ENCODE measurements at places on chromosomes 4 and X.
A peak's percentile ranks its signal among the peaks of the same experiment; 100 is the strongest.

DNA sequence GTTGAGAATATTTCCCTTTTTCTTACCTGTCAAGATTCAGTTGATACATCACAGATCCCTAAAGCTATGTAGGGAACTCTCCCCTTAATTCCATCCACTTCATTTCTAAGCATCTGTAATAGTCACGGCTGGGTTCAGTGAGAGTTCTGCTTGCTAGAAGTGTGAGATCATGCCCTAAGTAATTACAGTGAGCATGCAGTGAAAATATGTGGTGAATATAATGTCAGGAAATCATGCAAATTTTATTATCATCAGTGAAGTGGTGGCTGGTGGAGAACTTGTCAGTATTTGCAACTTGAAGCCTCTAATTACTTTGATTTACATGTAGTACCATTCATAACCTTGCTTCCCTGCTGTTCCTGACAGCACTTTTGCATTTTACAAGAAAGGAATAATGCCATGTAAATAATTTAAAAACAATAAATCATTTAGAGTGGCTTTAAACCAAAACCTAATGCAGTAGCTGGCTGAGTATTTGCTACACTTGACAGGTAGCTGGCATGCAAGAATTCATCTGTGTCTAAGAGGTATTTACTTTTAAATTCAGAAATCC lies 28.3 kb upstream of the CFAP299 start:
- DNase-seq = peak; percentile 39

GRCh38 chrX:16958356-16958755 lies 11.9 kb downstream of the REPS2 start:
- no peak for DNase-seq

DNA sequence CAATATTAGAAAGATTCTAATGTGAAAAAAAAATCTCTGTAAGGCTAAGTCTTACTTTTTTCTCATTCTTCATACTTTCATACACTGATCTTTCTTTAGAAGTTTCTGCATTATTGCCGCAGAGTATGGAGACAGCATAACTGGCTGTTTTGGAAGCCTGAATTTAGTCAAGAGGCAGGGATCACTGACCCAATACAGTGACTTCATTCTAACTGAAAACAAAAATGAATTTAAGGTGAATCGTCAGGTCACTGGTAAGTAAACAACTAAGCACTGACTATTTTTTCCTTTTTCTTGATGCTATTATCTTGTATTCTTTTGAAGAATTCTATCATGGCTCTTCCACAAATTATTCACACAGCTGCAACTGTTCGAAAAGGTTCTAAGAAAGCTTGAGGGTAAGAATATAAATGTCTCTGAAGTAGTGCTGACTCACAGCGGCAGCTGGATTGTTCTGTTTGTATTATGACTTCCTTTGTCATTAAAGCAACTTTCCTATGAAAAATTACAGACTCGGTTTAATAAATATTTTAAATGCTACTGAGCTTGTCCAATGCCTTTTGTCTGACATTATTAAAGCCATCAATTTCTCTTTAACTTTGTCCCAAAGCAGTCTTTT lies 609.3 kb downstream of the FSTL5 start:
- peak; percentile 27 for DNase-seq

- DNase-seq = no peak
Observed at GRCh38 chr4:163485589-163485988, 8.9 kb upstream of the TMA16 start.

- DNase-seq = no peak
Observed at GRCh38 chrX:3485727-3486126, 139.3 kb upstream of the MXRA5 start.

GRCh38 chr4:36183665-36184393 lies 60.5 kb downstream of the ARAP2 start:
- no peak for DNase-seq

GRCh38 chr4:142396279-142396678 lies 449.8 kb downstream of the INPP4B start:
- DNase-seq = peak; percentile 81

GRCh38 chr4:22192084-22192511 lies 243.5 kb upstream of the KCNIP4 start:
- DNase-seq = no peak

DNA sequence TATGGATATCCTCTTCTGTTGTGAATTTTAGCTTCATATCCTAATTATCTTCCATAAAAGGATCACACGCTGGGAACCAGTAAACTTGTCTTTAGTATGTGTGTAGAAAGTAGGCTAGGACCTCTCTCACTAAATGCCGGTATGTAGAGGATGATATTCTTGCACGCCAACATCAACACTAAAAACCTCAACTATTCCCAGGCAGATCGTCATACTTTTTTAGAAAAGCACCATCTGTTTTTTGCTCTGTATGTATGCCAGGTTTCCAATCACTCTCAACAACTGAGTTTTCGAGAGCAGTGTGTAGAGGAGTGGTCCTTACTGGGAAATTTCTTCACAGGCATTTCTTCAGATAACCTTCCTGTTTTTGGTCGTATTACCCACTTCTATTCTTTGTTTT lies 283.6 kb downstream of the GALNTL6 start:
- no peak for DNase-seq

DNA sequence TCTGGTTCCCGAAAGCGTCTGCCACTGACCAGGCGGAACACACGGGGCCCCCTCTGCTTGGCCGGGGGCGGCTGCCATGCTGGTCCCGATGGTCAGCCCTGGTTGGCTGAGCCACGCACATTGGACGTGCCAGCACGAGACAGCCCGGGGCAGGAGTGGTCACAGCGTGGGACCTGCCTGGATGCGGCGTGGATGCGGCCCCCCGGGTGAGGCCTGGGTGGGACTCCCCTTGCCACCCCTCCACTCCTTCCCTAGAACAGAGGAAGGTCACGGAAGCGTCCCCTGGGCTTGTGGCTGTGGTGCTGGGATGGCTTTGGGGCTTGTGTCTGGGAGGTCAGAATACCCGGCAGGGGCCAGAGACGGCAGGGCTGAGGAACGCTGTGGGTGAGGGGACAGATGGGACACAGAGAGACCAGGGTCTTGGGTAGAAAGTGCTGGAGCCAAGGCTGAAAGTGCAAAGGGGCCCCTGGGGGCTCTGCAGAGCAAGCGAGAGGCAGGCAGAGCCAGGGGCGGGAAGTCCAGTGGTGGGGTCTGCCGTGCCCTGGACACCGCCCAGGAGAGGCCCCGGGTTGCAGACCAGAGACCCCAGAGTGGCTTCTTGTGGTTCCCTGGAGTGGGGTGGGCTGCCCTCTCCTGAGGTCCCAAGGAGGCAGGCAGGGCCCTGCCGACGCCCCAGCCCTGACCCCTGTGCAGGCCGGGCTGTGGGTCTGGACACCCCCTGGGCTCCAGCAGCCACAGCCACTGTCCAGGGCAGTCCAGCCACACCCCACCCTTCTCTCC lies 8.6 kb upstream of the CPLX1 start:
- no peak for DNase-seq

GRCh38 chr4:40954088-40954668 lies 204.4 kb downstream of the NSUN7 start:
- no peak for DNase-seq

GRCh38 chrX:108347800-108348199 lies 90.4 kb downstream of the COL4A6 start:
- no peak for DNase-seq

GRCh38 chrX:347351-348117 lies 28.9 kb upstream of the GTPBP6 start:
- no peak for DNase-seq

DNA sequence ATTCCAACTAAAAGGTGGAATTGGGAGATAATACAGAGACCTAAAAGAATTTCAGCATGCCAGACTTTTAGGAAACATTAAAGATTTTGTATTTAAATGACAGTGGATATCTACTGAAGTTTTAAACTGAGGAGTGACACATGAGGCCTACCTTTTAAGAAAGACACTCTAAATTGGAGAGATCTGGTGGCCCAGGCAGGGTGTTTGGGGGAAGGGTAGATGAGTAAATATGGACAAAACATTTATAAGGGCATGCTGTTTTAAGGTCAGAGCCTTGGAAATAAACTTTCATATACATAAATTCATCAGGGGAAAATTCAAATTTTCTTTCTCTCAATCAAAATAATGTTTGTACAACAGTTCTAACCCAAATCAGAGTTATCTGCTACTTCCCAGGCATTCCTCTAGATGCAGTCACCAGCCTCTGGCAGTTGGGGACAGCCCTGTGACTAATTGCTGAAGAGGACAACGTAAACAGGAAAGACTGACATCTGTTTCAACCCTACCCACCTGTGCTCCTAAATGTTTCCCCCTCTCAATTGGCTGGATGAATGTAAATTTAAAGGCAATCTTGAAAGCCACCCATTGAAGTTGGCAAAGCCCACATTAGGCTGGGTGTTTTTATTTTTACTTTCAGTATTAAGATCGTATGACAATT lies 1646.9 kb upstream of the ADGRL3 start:
- DNase-seq = peak; percentile 80

- DNase-seq = no peak
Observed at GRCh38 chr4:127145006-127145540, 487.7 kb upstream of the INTU start.

DNA sequence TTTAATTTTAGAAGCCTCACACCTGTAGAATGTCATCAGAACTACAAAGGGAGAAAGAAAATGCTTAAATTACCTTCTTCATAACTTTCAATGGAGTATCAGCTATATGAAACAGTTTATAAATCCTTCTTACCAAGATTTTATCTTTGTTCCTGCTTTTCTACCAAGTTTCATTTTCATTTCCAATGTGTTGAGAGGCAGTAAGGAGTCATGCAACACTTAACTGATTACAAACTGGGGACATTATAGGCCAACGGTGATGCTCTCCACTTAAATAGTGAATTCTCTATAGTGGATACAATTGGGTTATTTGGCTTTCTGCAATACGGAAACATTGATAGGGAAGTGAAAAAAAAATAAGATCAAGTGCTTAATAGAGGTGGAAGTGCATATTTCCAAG lies 145.2 kb upstream of the FTHL17 start:
- no peak for DNase-seq

- no peak for DNase-seq
Observed at GRCh38 chrX:13697455-13697854, 8.5 kb downstream of the RAB9A start.

DNA sequence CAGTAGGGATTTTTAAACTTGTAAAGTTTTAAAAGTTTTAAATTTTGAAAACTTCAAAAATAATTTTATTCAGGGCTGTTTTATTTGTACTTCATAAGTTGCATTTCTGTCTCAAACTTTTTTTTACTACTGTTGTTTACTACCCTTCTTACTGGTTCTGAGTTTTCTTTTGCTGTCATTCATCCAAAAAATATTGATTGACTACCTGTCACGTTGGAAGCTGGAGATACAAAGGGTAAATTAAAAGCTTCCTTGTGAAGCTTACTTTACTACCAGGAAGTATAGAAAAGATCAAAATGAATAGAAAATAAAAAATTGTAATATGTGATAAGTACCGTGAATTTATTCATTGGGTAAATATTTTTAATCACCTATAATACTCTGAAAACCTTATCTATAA lies 49.4 kb upstream of the MCUB start:
- DNase-seq = no peak

- no peak for DNase-seq
Observed at GRCh38 chr4:109434007-109434971, 674 bp downstream of the SEC24B start.

GRCh38 chrX:443536-444210 lies 57.0 kb upstream of the PPP2R3B start:
- DNase-seq = no peak

GRCh38 chr4:185405296-185405999 lies 8.8 kb downstream of the ANKRD37 start:
- DNase-seq = no peak

DNA sequence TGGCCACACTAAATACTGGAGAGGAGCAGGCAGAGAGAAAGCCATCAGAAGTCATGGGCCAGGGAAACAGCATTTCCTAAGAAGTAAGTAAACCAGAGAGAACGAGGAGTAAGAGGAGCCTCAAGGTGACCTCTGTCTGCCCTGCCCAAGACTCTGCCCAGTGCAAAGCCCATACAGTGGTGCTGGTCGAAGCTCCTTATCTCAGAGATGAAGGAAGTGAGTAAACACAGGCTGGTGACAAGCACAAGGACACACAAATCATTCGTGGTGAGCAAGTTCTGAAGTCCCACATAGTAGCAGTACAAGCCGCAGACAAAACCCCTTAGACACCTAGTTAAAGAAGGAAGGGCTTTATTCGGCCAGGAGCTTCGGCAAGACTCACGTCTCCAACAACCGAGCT lies 62.7 kb downstream of the DCTD start:
- DNase-seq = no peak

DNA sequence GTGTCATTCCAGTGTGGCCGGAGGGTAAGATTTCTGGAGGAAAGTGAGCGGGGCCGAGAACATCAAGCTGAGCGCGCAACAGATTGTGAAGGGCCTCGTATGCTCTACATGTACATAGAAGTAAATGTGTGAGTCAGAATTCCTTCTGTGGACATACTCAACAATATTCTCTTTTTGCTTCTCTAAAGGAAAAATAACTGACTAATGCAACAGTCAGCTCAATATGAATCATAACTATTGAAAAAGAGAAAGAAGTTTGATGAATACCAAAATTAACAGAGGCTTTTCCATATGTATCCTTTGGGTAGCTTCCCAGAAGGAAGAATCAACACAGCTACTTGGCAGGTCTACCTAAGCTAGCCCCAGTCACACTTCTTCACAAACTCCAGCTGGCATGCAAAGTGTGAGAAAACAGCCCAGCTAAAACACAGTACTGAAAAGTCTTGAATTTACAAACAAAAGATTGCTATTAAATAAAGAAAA lies 87.5 kb upstream of the ZFP42 start:
- peak; percentile 81 for DNase-seq

- no peak for DNase-seq
Observed at GRCh38 chr4:104859601-104860237, 287.0 kb upstream of the TET2 start.

DNA sequence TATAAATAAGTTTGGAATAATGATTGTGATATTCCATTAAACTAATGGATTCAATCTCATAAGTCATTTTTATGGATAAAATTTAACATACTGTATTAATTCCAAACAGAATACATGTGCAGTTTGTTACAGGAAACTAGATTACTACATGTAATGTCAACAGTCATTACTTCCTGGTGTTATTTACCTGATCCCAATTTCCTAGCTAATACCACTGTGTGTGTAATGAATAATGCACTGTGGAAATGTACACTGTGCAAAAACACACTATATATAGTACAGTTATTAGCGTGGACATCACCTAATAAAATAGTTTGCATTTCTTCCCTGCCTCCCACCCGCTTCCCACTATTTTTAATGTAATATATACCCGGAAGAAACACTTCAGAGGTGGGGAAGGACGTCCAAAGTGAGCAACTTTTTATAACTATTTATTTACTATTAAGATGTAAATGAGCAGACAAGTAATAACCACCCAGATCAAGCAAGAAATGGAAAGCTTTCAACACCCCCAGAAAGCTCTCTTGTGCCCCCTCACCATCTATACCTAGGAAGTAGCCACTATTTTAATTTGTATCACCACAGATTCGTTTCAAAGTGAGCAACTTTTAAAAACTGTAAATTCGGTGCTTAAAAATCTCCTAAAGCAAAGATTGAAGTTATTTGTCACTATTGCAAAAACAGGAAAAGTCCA lies 219.1 kb downstream of the THOC2 start:
- DNase-seq = no peak

All from HT1080 (cell line).